ENCODE measurements at places on chromosomes 6 and 20.

GRCh38 chr6:113434641-113435040 is 422.5 kb upstream of the MARCKS start:
- DNase-seq = no peak

GRCh38 chr6:53103993-53104675 is 38.9 kb downstream of the FBXO9 start:
- no peak for DNase-seq

DNA sequence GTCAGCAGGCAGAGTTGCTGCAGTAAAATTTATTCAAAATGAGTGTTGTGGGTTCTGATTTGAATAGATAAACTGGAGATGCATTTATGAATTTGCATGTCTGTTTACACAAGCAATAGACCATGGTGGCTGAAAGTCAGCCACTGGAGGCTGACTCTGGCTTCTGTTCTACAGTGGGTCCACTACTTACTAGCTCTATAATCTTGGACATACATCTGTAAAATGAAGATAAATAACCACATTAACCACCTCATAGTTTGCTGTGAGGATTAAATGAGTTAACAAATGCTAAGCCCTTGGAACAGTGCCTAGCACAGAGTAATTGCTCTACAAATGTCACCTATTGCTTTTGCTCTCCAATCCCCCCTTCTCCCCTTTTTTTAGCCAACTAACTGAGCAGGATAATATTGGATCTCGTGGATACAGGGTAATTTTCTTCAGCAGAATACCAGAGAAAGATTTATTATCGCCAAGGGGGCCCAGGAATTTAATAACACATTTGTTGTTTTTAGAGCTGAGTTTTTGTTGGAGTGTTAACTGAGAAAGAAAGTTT is 1.4 kb upstream of the PM20D2 start:
- no peak for DNase-seq

DNA sequence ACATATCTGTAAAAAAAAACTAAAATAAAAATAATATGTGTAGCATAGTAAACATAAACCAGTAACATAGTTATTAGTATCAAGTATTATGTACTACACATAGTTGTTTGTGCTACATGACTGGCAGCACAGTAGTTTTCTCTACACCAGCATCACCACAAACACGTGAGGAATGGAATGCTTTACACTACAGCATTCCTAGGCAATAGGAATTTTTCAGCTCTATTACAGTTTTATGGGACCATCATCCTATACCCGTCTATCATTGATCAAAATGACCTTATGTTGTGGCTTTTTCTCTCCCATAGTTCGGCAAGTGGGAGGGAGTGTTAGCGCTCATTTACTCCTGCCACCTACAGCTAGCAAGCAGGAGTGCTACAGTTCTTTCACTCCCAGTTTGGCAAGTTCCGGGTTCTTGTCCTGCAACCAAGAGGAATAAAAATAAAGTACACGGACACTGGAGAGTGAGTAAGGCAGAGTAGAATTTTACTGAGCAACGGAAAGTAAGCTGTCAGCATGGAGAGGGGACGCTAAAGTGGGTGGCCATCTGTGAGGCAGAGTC is 196.8 kb upstream of the HSF2 start:
- no peak for DNase-seq

GRCh38 chr20:49326026-49326425 is 48.2 kb upstream of the ZNFX1 start:
- no peak for DNase-seq

- no peak for DNase-seq
Measured at GRCh38 chr20:32201977-32202363, 5.6 kb downstream of the PLAGL2 start.

DNA sequence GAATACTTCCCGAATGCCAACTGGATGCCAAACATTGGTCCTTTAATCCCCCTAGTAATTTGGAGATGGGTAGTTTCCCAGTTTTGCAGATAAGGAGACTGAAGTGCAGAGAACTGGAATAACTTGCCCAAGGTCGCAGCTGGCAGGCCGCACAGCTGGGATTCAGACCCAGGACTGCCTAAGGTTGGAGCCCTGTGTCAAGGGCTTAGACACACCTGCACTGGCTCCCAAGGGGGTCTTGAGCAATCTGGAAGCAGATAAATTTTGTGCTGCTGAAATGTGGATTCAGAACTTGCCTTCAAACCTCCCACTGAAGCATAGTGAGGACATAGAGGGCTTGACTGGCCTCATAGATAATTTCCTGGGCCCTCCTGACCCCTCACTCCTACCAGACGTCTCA is 30.5 kb downstream of the FOXP4 start:
- DNase-seq = no peak

DNA sequence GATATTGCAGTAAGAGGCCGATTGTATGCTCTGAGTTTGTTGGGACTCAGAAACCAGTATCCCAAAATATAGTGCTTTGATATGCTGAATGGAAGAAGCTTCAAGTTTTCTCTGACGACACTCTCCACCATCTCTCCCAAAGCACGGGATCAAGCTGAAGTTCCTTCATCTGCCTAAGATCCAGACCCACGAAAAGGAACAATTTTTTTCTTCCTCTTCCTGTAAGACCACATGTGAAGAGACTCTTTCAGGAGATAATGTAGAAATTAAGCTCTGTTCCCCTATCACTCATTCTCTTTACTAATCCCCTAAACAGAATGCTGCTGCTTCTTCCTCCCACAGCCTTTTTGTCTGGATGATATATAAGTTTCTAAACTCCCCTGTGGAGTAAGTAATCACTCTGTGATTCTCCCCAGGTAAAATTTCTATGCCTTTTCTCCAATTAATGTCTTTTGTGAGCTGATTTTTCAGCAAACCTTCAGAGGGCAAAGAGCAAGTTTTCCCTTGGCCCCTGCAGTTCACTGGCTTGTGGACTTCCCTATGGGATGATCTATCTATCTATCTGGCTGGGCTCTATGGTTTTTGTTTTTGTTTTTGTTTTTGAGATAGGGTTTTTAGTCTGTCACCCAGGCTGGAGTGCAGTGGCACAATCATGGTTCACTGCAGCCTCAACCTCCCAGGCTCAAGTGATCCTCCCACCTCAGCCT is 13.5 kb upstream of the PNRC1 start:
- DNase-seq = no peak

- no peak for DNase-seq
Measured at GRCh38 chr6:142280927-142281326, 20.9 kb upstream of the ADGRG6 start.

GRCh38 chr6:128519931-128520435 is 416 bp downstream of the PTPRK start:
- peak; percentile 27 for DNase-seq

GRCh38 chr6:27247133-27247836 is at the start of gene PRSS16:
TSS of gene PRSS16 (plus strand) at chr6:27247701. CDS start at chr6:27247738, 37 bp downstream.
- no peak for DNase-seq

DNA sequence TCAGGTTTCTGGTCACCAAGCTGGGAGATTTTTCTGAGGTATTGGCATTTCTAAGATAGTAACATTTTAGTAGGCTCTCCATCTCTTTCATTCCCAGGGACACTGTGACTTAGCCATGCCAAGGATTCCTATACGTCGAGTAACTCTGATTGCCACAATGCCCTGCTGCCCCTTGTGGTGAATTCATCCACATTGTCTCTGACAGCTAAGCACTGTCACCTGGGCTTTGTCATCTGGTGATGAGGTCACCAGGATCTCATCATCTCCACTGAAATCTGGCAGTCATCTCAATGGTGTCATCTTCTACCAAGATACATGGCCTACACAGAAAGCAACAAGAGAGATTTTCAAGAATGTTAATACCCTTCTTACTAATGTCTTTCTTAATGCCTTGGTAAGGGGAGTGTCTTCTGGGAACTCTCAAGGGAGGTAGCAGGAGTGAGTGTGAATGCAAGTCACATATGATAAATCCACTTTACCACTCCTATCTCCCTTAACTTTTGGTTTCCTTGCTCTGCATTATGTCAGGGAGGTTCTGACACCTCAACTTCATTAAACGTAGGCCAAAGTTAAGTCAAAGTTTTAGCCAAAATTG is 246.7 kb downstream of the CD109 start:
- DNase-seq = no peak

DNA sequence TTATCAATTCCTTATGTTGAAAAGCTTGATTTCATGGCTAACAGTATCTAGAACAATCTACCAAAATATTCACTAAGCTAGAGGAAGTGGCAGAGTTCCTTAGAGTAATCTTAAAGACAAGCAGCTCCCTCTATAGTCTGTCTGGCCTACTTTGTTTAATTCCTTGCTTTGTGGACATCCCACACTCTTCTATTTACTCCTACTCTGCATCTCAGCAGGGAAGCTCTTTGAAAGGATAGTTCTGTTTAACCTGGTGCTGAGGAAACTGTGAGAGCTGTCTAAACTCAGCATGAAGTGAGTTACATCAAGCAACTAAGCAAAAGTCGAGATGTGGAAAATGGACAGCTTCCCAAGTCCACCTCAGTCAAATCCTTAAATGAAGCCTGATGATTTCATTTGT is 4.3 kb downstream of the REV3L start:
- DNase-seq = no peak

DNA sequence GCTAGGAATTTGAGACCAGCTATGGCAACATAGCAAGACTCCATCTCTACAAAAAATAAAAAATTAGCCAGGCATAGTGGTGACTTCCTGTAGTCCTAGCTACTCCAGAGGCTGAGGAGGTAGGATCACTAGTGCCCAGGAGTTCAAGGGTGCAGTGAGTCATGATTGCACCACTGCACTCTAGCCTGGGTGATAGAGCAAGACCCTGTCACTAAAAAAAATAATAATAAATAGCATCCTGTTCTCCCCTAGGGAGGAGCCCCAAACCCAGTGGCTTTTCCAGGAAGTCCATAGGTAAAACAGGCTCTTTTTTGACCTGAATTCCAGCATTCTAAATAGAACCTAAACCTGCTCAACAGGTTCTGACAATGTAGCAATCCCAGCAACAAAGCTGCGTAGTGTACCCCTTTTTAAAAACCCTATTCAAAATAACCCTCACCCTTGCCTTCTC is 192.0 kb downstream of the ALDH8A1 start:
- DNase-seq = no peak

DNA sequence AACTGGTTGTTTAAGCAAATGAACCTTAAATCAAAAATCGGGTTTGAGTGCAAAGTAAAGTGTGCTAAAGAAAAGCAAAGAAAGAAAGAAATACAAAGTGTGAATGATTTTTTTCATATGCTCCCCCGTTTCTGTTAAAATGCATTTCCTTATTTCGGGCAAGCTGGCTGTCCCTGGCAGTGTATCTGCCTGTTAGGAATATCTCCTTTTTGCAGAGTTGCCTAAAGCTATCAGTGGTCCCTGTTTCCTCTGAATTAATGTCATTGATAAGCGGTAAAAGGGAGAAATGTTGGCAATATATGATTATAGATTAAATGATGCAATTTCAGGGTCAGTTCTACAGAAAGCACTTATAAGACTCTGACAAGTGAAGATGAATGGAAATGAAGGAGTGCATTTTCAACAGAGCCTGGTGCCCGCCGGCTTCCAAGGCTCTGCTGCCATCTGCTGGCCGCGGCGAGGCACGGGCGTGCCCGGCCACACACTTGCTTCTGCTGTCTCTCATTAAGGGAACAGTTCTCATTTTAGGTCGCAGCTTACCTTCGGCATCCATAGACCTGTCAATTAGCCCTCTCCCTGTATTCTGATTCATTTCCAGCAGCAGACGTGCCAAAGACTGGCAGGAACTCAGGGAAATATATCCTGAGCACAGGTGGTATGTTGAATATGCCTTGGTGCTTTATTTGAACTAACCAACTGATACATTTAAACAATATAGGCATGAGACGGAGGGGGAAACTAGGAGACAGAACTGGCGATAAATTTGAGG is 381.9 kb downstream of the C6orf118 start:
- DNase-seq = peak; percentile 59

GRCh38 chr6:143279385-143279784 is 171.1 kb downstream of the ADAT2 start:
- no peak for DNase-seq

GRCh38 chr6:1311400-1312202 is at the start of gene FOXQ1:
TSS of gene FOXQ1 (plus strand) at chr6:1312098. CDS start at chr6:1312705, 607 bp downstream.
- DNase-seq = no peak

GRCh38 chr20:53751620-53752318 is 158.1 kb upstream of the ZNF217 start:
- DNase-seq = no peak

DNA sequence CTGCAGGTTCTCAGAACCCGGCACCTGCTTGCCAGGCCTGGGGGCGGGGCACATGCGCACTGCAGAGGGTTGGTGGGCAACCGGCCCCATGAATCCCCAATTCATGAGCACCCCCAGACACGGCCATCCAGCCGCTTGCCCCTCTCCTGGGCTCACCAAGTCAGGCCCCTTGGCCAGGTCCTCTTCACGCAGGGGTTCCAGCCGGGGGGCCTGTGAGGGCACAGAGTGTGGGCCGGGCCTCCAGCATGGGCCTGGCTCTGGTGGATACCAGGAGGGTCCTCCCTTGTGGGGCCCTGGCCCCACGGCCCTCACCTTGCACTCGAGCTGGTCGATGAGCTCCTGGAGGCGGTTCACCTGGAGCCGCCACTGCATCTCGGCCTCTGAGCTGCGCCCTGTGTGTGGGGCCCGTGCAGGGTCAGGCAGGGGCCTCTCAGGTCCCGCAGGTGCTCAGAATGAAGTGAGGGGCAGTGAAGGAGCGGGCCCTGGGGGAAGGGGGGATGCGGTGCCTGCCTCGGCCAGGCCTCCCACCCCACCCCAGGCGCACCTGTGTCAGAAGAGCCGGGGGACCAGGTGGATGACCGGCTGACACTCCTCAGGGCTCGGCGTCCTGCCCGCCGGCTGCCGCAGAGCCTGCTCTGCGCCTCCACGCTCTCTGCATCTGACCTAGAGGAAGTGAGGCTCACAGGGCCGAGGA is 2.6 kb upstream of the C20orf144 start:
- no peak for DNase-seq

- DNase-seq = no peak
Measured at GRCh38 chr6:13044390-13044789, 283.9 kb downstream of the TBC1D7 start.

DNA sequence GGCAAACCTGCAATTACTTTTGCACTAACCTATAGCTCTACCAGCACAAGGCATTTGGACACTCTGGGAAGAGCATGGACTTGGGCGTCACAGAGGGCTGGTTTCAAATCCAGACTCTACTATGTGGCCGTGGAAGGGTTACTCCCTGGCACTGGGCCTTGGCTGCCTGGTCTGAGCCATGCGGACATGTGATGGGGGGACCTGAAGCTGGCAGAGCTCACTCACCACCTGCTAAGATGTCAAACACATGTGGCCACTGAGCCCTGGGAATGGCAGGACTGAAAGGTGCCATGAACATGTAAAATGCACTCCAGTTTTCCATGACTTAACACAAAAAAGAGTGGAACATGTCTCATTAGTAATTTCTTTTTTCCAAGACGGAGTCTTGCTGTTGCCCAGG is 23.7 kb downstream of the VSTM2L start:
- no peak for DNase-seq

DNA sequence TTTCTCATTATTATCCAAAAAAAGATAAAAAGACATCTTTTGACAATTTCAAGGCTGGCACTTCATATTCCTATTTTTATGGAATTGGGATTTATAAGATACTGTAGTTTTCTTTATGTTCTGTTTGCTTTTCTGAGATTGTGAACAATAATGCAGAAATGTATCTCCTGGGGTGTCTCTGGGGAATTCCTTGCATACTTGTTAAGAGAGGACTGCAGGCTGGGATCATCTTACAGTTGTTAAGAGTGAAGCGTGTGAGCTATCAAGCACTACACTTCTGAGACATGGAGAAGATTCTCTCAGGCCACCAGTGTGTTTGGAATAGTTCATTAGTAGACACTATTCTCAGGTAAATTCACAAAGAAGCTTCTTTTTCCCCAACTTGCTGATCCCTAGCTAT is 963.3 kb upstream of the GJE1 start:
- DNase-seq = no peak

Data from stimulated activated CD4-positive, alpha-beta T cell treated with anti-CD3 and anti-CD28 coated beads, Interleukin-2, amount 100 ng/mL, for 48 hours (primary cell).